CD4-positive, alpha-beta T cell treated with Interleukin-1 beta for 1 hour (primary cell): ENCODE measurements at places on chromosomes 6 and 20.

GRCh38 chr20:1669304-1669703 lies 11.7 kb upstream of the SIRPG start:
- no peak for DNase-seq

GRCh38 chr20:34582911-34583310 lies 24.4 kb downstream of the MAP1LC3A start:
- no peak for DNase-seq

DNA sequence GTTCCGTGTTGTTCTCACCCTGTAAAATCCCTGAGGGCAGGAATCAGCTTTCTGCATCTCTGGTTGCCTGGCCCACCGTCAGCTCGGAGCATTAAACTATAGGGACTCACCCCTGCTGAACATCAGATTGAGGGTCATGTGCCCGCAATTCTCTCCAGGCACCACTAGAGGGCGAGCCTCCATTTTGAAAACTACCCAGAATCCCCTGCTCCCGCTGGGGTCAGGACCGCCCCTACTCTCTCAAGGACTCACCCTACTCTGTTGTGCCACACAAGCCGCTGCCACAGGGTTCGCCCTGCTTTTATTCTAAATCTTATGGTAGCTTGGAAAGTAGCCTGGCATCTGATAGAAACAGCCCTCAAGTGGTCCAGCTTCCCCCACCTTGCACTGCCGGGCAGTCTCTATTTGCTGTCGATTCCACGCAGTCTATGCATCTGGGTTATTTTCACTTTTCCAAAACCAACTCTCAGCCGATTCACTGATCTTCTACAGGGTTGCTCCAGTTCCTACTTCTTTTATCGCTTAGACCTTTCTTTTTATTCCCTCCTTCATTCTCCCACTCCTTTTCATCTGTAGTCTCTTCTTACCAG lies 244.1 kb upstream of the QKI start:
- no peak for DNase-seq

- peak; percentile 70 for DNase-seq
Measured at GRCh38 chr6:44074439-44074812, 52.8 kb downstream of the MRPL14 start.

- DNase-seq = no peak
Measured at GRCh38 chr20:50163570-50164317, 10.2 kb upstream of the PEDS1 start.

DNA sequence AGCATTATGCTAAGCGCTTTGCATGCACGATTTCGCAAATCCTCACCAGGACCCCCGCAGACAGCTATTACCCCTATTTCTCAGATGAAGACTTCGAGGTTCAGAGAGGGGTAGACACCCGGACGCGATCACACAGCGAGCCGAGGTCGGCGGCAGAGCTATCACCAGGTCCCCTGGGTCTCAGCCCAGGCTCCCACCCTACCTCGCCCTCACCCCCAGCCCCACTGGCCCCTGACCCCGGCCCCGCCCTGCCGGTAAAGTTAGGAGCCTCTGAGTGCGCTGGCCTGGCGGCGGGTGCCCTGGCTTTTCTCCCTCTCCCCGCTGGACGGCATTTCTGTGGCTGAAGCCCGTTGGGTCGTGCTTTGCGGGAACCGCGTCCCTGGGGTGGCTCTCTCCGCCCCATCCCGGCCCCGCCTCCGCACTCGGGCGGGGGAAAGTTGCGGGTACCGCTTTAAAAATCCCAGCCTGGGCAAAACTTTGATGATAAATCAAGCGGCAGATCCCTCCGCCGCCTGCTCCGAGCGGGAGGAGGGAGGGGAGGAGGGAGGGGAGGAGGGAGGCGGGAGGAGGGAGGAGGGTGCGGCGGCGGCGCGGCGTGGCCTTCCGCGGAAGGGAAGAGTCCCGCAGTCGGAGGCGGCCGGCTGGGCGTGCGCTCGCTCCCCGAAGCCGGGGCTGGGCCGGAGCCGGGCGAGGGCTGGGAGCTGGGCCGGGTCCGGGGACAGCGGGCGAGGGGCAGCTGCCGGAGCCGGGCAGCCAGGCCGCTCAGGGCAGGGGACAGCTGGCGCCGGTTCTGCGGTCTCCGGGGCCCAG lies at the start of gene VSTM2L:
Gene VSTM2L (plus strand): TSS at position 624 of the 810 bp plus-strand sequence. CDS start 224 bp downstream, outside the sequence.
- DNase-seq = no peak

GRCh38 chr20:25237610-25238318 lies 10.1 kb upstream of the PYGB start:
- DNase-seq = no peak

DNA sequence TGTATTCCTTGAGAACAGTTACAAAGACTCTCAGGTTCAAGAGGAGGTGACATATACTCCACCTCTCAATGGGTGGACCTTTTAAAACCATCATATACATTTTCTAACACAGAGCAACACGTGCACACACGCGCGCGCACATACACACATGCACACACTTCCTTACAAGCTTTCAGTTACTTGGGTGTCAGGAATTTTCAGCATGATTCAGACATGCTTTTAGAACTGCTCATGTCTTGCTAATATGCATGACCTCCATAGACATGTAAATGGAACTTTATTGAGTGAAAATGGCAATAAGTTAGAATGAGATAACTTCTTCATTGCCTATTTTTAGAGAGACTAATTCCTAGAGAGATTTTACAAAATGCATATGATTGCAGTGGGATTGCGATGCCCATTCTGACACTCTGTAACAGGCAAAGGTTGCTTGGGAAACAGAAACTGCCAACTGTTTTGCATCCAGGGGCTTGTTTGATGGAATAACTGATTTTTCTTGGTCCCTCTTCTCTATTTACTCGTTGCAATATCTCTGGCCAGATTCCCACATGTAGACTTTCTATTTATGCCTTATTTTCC lies 531.4 kb upstream of the RNF217 start:
- no peak for DNase-seq

DNA sequence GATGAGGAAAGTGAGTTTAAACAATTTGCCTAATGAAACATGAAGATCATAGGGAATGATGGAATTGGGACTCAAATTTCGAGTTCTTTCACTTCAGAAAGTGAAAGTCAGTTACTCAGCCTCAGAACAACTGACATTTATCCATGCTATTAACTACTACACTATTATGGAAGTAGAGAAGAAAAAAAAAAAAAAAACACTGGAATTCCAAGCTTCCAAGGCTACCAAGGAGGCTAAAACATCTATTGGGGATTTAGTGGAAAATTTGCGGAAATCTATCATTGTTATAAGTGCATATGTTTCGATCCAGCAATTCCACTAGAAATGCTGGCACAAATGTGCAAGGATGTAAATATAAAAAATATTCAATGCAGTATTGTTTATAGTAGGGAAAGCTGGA lies 70.4 kb downstream of the TSHZ2 start:
- DNase-seq = no peak

DNA sequence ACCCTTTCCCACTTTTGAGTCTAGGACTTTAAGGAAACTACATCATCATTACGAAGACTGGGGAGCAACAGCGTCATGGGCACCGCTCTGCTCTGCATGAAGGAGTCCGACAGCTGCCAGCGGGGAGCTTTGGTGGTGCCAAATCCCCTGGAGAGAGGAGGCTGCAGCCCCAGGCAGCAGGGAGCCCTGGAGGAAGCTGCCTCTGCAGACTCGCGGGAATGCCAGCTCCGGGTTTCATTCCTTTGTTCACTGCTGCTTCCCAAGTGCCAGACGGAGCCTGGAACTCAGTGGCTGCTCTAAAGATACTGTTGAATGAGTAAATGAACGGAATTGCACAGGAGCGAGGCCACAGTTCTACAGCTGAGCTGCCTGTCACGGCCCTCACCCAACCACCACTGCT lies 196.5 kb upstream of the THBS2 start:
- no peak for DNase-seq

DNA sequence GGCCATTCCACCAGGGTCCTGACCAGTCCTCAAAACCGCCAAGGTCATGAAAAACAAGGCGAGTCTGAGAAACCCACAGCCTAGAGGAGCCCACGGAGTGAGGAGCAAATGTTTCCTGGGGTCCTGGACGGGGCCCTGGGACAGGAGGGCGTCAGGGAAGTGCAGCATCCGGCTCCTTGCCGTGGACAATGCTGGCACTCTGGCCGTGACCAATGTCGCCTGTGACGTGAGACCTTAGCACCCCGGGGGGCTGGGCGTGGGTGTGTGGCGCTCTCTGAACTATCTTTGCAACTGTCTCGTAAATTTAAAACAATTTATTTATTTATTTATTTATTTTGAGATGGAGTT lies 34.1 kb upstream of the SLCO4A1 start:
- no peak for DNase-seq

- DNase-seq = no peak
Measured at GRCh38 chr6:142121342-142121741, 11.4 kb upstream of the GJE1 start.

- DNase-seq = no peak
Measured at GRCh38 chr20:41150664-41151063, 13.3 kb downstream of the PLCG1 start.

- DNase-seq = no peak
Measured at GRCh38 chr6:135274561-135275293, 93.6 kb downstream of the MYB start.

DNA sequence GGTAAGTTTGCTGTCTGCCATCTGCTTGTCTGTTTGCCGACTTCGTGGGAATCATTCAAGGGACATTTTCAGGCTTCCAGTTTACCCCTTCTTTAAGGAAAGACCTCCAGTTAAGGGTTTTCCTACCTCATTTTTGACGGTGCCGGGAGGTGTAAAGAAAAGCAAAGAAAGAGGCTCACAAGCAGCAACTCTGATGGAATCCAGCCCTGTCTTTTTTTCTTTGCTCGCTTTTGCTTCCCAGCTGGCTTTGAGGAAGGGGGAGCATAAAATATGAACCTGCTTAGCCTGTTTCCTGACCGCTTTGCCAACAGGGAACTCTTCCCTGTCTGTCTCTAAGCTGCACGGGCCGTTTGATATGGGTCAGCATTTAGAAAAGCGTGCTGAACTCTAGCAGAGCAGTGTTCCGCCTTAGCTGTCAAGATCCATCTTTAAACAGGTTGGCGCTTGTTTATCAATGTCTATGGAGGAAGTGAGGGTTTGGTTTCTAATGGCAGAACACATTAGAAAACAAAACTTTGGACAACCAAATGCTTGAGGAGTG lies 13.8 kb downstream of the SYTL3 start:
- DNase-seq = no peak

GRCh38 chr6:109308018-109308492 lies 74.2 kb downstream of the CD164 start:
- peak; percentile 30 for DNase-seq

DNA sequence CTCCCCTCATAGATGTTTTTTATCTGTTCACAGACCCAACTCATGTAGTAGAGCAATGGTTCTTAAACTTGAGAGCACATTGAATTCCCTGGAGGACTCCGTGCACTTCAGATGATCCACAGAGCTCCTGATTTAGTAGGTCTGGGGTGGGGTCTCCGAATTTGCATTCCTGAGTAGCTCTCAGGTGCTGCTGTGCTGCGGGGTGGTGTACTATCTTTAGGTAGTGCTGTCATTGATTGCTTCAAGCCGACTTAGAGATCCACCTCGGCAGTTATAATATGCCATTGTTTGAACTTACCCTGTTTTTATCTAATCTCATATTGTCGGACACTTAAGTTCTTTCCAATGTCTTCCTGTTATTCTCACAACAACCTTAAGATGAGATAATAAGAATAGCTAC lies 45.0 kb downstream of the BMP2 start:
- DNase-seq = no peak

DNA sequence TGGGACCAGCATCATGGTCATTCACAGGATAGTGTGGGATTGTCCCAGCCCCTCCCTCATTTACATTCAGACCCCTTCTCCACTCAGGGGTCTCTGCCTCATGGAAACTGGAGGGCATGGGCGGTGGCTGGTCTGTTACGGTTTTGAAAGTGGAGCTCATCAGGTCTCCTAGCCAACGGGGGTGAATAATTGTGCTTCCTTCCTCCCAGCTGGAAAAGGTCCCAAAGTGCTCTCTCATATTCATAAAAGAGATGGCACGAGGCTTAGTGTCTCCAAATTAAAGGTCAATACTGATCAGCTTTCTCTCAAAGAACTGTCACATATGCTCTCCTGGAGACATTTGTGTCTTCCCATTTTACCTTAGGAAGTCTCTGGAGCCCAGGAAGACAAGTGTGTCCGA lies 19.9 kb downstream of the JARID2 start:
- no peak for DNase-seq

DNA sequence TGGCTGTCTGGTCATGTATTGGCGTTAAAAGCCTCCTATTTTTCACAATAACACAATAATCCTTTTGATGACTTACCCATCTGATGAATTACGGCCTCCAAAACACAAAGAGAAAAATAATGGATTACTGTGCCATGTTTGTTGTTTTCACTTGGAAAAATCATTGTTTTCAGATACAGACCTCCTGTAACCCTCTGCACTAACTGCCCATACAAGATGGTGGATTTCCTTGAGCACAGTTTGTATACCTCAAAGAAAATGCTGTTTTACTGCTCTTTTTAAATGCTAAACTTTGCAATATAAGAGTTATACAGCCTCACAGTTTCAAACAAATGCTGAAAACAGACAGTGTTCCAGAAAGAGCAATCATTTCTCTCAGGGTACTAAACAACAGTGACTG lies 61.0 kb downstream of the SMLR1 start:
- DNase-seq = no peak

GRCh38 chr6:123520217-123520616 lies 116.5 kb downstream of the TRDN start:
- no peak for DNase-seq

DNA sequence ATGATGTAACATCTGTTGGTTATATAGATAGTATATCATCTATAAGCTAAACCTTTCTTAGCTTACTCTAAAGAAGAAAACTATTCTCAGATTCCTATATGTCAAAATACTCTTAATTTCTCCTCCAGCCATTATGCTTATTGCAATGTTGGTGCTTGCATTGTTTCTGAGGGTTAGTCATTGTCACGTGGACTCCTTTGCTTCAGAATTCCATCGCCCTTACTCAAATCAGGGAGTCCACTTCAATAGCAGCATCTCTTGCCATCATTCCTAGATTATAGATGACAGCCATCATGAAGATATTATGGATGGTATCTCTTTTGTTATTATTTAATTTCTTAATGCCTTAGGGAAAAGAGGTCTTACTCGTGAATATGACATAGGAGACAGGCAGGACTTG lies 776.1 kb downstream of the TENT5A start:
- DNase-seq = no peak

GRCh38 chr6:147222160-147222838 lies 18.1 kb downstream of the STXBP5 start:
- peak; percentile 28 for DNase-seq

DNA sequence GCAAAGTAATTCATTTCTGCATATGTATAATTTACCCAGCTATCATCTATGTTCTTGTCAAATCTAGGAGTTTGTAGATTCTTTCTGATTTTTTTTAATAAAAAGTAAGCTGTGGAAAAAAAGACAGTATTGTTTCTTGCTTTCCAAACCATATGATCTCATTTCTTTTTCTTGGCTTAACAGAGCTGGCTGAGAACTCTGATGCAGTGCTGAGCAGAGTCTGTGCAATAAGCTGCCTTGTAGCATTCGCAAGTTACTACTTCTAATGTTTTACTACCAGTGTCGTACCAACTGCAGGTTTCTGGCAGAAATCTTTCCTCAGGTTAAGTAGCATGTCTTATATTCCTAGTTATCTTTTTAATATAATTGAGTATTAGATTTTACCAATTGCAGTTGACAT lies 15.6 kb downstream of the RRBP1 start:
- no peak for DNase-seq
